Omental fat pad (tissue), 4 donors: ENCODE measurements at places on chromosomes 12 and 14.

GRCh38 chr14:44778604-44779003 is 183.1 kb downstream of the KLHL28 start:
- no peak for DNase-seq

DNA sequence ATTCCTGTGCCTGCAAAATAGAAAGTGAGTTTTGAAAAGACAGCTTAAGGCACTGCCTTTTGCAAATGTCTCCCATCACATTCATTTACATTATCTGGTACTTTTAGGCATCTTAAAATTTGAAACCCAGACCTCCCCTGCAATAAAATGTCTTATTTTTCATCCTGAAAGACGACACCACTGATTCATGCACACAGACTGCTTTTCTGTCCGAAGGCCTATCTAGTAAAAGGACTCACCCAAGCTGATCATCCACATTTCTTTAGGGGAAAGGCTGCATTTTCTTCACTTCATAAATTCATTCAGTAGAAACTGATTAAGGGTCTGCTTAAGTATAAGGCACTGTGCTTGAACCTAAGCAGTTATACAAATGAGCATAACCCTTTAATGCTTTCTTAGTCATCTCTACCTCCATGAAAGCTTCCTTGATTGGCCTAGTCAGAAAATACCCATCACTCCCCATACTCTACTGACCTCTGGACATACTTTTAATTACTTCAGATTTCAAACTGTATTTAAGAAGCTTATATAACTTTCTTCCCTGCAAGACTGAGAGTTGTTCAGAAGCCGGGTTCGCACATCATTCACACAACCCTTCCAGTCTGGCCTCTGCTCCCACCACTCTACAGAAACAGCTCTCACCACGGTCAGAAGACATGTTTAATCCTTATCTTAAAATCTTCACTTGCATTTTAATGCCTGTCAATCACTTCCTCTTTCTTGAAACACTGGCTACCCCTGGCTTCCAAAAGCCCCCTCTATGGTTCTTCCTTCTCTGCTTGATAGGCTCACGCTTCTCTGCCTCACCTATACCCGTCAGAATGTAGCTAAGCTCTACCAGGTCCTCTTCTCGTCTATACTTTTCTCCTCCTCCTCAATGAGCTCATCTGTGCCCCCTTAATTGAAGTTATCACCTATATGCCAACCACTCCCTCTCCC is 288.6 kb downstream of the MED13L start:
- no peak for DNase-seq

DNA sequence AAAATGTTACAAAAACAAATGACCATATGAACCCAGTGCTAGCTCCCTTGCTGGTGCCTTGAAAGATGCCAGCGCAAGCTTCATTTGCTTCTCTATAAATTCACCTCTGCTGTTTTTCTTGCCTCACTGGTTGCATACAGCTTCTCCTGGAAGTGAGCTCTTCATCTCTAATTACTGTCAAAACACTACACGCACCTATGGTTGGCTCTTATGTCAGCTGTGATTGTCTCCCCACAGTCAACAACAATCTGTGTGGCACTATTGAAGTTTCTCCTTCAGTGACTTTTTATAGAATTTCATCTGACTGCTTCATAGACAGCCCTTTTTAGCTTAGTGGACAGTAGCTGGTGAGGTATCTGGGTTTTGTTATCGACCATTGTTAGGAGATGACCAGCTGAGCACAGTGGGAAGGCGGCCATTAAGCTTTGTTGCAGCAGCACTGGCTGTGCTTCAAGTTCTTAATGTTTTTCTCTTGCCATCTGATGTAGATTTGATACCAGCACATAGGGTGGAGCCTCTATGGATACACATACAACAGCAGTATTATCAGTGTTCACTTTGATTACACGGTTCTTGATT is 131.8 kb downstream of the KITLG start:
- no peak for DNase-seq

DNA sequence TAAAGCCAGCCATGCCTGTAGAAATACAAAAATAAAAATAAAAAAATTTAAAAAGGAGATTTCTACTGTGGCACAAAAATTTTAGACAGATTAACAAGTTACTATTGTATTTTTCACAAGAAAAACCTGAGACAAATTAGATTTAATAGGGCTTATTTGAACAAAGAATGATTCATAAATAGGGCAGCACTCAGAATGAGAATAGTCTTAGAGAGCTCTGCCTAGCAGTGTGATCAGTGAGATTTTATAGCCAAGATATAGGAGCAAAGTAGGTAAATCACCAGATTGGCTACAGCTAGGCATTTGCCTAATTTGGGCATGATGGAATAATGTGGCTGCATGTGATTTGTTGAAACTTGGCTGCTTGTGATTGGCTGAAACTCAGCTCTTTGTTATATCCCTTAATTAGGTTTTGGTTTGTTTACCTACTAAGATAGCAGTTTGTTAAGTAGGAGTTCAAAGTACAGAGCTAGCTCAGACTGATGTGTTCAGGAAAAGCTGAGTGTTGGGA is 279.7 kb upstream of the TMTC1 start:
- DNase-seq = no peak

DNA sequence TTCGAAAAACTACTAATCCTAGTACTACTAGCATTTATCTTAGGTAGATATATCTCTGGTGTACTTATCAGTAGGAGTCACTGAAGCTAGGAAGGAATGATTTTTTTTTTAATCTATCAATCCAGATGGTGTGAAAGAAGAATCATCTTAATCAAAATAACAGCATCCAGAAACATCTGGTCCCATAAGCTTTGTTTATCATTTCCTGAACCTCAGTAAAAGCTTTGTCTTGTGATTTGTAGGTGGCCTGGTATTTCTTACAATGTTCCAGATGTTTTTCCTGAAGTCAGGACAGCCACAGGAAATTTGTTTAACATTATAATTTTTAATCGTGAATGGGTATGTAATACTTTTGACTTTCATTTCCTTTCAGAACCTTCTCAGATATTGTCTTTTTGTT is 28.0 kb upstream of the LUM start:
- no peak for DNase-seq

- DNase-seq = no peak
These were observed 425.5 kb downstream of the C12orf50 start for GRCh38 chr12:87603727-87604126.

GRCh38 chr14:104517426-104517825 is 62.1 kb upstream of the C14orf180 start:
- DNase-seq = no peak

- no peak for DNase-seq
These were observed 226.7 kb downstream of the GXYLT1 start for GRCh38 chr12:41917938-41918341.

GRCh38 chr12:58364389-58365086 is 423.2 kb downstream of the ATP23 start:
- DNase-seq = no peak

GRCh38 chr14:81219759-81220579 is 790 bp downstream of the GTF2A1 start:
- no peak for DNase-seq

DNA sequence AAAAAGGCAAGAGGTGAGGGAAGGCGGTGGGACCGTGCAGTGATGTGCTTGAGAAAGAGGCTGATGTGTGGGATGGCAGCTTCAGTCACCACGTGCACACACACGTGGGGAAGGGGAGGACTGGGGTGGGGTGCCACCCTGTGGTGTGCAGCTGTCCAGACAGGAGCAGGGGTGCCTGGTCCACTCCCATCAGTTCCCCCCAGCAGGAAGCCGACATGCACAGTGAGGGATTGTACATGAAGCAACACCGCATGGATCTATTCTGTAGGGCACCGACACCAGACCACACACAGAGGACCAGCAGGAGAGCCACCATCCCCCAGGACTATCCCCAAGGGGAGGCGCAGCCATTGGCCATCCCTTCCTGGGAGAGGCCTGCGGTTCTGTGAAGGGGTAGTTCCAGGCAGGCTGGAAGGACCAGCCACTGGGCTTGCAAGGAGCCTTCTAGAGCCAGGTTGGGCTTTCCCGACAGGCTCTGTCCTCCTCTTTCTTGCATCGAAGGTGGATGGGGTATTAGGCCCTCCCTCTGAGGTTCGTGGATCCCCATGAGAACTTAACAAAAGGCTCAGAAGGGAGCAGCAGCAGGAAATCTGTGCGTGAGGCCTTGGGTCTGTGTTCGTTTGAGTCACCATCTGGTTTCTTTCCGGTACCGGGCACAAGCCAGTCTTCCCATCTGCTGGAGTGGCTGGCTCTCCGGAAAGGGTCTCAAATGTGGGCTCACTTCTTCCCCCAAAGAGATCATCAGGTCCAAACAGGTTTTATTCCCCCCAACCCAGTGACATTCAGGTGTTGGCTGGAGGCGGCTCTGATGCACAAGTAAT is 59.8 kb downstream of the PLEKHG3 start:
- DNase-seq = no peak

DNA sequence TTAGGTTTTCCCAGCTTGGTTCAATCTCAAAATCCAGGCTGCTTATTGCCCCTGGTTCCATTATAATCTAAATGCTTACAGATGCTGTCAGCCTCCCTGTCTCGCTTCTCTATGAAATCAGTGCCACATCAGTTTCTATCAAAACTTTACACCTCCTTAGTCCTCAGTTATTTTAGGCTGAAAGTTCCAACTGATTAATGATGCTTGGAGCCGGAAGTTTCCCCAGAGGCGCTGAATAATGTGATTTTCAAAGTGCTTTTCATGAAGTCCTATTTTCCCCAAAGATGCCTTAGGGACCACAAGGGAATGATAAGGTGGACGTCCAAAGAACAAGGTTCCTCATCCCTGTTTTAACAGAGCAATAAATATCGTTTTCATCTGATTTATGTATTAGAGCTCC is 262.4 kb upstream of the RMST start:
- no peak for DNase-seq

- DNase-seq = no peak
These were observed 85.3 kb downstream of the PRIMA1 start for GRCh38 chr14:93702946-93703345.

- DNase-seq = no peak
These were observed 393.4 kb upstream of the SEL1L start for GRCh38 chr14:81927070-81927469.

- DNase-seq = no peak
These were observed 1.2 kb downstream of the SOCS2 start for GRCh38 chr12:93573552-93574223.

DNA sequence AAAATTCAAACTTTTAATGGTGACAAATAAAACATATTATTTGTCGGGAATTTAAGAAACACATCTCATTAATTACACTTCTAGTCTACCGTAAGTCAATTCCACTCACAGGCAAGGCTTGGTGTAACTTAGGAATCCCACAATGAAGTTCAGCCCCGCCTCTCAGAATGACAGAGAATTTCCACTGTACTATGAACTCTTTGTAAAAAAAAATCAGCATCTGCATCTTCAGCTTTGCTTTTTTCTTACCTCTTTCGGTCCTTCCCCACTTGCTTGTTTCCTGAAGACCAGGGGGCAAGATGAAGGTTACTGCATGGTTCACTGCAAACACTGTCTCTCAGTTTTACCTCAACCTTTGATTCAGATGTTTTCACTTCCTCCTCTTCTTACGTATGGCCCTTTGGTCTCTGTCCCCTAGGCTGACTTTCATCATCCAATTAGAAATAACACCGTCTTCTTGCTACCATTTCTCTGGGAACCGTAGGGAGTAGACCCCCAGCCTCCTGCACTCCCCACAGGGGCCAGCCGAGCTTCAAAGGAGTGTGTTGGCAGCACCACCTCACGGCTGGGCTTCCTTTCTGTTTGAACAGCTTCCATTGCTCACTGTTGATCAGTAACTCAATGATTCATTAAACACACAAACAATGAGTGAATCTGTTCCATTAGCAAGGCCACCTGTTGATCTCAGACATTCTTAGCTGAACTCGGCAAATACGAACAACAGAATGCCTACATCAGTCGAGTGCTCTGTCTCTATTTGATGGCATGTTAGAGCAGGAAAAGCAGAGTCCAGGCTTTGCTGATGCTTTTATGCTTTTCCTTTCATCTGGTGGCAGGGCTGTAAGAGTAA is 343.0 kb downstream of the BMP4 start:
- DNase-seq = no peak

DNA sequence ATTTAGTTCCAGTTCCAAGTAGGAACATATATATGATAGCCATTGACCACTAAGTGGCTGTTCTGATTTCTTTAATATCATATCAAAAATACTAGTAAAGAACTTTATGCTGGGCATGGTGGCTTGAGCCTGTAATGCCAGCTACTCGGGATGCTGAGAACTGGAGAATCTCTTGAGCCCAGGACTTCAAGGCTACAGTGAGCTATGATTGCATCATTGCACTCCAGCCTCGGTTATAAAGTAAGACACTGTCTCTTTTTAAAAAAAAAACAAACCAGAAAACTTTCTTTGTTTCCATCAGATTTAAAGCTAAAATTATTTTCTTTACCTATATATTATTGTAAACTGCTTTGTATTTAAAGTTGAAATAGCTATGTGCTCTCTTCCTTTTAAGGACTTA is 127.0 kb downstream of the SCAF11 start:
- DNase-seq = no peak

DNA sequence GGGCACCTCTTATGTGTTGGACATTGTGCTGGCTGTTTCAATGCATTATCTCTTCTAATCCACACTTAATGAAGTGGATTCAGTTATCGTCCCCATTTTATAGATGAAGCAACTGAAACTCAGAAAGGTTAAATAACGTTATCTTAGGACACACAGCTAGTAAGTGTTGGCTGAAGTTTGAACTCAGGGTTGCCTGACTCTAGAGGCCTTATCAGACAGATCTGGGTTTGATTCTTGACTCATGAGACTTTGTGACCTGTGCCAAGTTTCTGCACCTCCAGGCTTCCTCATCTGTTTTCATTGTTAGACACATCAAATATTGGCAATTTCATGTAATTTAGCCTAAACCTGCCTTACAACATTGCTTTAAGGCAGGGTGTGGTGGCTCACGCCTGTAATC is 18.2 kb upstream of the IRF2BPL start:
- no peak for DNase-seq

GRCh38 chr12:39300799-39301198 is 142.1 kb downstream of the KIF21A start:
- no peak for DNase-seq

- DNase-seq = no peak
These were observed 1582.8 kb downstream of the AACS start for GRCh38 chr12:126648074-126648473.

GRCh38 chr14:104252256-104253215 is 114.1 kb downstream of the KIF26A start:
- DNase-seq = no peak

DNA sequence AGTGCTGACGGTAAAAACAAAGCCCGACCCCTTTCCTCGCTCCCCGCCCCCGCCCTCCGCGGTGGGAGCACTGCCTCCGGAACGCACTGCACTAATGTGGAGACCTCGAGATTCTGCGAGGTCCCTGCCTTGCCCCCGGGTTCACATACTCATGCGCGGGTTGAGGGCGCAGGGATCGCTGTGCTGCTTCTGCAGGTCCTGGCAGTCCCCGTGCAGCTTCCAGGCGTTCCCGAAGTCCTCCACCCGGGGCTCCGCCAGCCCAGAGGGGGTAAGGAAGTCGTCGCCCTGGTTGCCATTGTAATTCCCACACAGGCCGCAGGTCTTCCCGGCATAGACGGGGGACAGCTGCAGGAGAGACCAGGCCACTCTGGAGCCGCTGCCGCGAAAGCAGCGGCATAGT is 66.8 kb downstream of the VWF start:
- no peak for DNase-seq

DNA sequence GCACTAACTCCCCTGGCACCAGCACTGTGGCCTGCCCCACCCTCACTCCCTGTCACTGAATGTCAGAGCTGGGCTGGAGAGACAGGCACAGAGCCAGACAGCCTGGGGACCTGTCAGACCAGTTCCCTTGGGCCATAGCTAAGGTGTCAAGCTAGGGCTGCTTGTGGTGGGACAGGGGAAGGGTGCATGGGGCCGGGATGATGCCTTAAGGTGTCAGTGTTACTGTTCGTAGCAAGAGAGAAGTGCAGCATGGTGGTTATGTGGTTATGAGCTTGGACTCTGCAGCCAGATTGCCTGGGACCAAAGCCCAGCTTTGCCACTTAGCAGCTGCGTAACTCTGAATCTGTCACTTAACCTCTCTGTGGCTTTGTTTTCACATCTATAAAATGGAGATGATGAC is 3.8 kb downstream of the RAPGEF3 start:
- DNase-seq = no peak
